ENCODE measurements at places on chromosomes 7 and 10.

DNA sequence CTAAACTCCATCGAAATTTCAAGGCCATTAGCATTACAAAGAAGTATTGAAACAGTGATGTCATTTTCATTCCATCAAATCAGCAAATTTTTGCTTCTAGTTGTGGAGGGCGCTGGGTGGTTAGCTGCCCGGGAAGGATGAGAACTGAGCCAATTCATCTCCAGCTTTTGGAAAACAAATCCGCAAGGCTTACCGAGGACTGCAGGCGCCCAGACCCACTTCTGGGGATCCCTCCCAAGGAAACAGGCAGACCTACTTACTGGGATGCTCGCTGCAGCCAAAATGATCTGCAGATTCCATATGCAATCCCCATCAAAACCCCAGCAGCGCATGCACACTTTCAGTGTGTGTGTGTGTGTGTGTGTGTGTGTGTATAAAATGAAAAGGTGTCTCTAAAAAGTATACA is 19.2 kb downstream of the TNRC18 start:
- DNase-seq: no peak

DNA sequence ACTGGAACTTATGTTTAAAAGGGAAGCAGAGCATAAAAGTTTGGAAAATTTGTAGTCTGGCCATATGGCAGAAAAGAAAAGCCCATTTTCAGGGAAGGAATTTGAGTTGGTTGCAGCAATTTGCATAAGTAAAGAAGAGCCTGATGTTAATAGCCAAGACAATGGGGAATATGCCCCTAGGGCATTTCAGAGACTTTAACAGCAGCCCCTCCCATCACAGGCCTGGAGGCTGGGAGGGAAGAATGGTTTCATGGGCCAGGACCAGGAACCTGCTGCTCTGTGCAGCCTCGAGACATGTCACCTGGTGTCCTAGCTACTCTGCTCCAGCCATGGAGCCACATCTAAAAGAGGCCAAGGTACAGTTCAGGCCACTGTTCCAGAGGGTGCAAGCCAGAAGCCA is 35.3 kb downstream of the HTR7 start:
- DNase-seq: no peak

- no peak for DNase-seq
Observed at GRCh38 chr7:29945259-29945809, 44.3 kb downstream of the SCRN1 start.

GRCh38 chr7:5432691-5433090 is 9.1 kb upstream of the TNRC18 start:
- no peak for DNase-seq

DNA sequence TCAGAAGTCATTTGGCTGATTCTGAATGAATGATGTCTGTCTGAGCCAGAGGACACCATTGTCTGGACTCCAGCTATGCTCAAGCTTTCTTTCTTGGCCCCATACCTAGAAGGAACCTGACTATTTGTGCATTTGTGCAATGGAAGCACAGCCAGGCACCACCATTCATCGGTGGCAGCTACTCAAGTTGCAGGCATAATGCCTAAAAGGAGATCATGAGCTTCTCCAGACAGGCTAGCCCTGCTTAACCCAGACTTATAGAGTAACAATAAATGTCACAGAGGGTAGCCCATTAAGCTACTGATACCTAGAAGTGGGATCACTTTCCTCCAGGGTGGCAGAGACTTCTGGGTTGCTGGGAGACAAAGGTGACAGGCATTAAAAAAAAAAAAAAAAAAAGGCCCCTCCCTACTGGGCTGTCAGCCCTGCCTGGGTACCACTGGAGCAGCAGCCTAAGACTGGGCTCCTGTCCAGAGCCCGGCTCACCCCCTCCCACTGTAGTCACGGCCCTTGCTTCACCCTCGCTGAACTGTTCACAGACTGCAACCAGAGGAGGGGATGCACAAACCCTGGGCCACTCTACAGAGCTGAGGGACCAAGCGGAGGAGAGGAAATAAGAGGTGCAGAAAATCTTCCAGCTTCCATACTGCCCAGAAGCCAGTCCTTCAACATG is 75.4 kb upstream of the ATP6V0A4 start:
- DNase-seq: no peak

- no peak for DNase-seq
Observed at GRCh38 chr7:3538041-3538440, 237.0 kb downstream of the SDK1 start.

DNA sequence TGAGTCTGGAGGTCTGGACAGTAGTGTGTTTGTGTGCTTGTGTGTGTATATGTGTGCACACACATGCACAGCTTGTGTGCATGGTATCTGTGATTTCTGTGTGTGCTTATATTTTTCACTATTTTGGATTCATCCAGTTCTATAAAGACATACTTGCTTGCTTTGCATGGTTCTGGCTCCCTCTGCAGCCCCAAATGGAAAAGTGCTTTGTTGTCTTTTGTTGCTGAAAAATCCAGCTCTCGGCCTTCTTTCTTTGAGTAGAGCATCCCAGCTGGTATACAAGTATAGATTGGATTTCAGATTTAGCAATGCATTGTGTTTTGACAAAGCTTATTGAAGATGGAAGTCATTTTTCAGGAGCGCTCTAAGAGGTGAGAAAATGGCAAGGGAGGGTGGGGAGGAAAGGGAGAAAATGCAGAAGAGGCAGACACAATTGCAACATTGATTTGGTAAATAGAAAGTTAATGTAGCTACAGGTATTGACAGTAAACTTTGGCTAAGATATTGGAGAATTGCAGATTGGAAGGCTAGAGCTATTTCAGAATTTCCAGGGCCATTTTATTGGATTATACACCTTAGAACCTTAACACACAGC is 333.9 kb downstream of the AUTS2 start:
- DNase-seq: peak; percentile 13

- no peak for DNase-seq
Observed at GRCh38 chr10:7185367-7185690, 225.5 kb downstream of the SFMBT2 start.

GRCh38 chr7:123067814-123068213 is 72.3 kb upstream of the TAS2R16 start:
- no peak for DNase-seq

GRCh38 chr7:155371331-155371883 is 73.7 kb downstream of the INSIG1 start:
- no peak for DNase-seq

- no peak for DNase-seq
Observed at GRCh38 chr7:153473185-153473584, 579.0 kb upstream of the DPP6 start.

DNA sequence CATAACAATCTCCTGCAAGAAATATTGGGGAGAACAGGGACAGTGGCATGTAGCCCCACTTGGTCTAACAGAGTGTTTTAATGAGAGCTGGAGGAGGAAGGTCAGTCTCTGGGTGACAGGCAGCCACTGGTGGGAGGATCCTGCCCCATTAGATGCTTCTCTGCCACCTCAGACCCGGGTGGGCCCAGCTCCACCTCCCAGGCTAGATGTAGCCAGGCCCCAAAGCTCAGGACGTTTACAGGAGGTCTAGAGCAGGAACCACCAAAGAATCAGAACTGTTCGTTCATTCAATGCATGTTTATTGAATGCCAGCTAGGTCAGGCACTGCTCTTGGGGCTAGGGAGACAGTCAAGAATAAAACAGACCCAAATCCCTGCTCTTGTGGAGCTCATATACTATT is 28.4 kb upstream of the GPNMB start:
- no peak for DNase-seq

DNA sequence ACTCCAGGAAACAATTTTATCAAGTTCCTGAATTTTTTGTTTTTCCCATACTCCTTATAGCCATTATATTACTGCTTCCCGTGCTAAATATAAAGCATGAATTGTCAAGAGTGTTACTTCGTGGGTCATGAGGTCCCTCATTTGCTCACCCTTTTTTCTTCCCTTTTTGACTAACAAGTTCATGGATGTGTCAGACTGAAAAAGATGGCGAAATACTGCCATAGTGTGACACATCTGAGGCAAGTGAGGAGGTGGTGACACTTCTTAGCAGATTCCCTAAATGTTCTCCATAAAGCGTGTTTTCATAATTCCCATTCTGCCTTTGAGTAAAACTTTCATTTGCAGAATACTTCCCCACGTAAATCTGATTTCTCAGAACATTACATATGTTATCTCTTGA is 269.6 kb upstream of the FZD1 start:
- no peak for DNase-seq

GRCh38 chr7:73597978-73598782 is 19.8 kb upstream of the TBL2 start:
- DNase-seq: no peak
